ENCODE measurements at places on chromosomes 1 and 21.

DNA sequence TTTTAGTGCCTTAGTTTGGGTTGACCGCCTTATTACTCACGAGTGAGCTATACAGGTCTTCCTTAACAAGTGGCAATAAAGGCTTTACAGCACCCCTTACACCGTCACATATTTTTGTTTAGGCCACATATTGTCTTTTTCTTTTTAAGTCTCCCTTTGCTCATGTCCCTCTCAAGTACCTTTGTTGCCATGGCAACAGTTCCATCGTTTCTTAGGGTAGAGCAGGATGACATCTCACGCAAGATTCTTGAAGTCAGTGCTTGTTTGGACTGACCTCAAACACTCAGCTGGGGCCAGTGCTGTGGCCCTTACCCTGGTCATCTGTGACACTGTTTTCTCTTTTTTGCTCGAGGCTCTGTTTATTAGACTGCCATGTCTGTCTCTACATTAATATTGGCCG, 69.8 kb downstream of the PBX1 start:
- no peak for DNase-seq

DNA sequence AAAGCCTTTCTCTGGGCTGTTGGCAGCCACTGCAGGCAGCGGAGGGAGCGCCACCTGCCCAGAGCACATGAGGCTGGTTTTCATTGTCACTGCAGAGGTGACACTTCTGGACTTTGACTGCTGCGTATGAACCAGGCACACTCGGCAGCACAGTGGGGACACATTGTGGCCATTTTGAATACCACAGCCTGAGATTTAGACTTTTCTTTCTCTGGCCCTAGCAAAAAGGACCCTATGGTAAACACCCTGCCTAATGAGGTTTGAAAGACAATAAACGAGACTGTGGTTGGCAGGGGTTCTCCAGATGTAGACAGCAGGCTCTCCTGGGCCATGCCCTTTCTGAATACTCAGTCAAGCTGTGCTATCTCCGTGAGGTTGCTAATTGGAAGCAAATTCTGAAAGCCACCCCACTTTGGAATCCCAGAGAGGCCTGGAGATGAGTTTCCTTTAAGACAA, 12.0 kb upstream of the KCNE2 start:
- peak; percentile 13 for DNase-seq

GRCh38 chr1:11187000-11187399, 2.2 kb upstream of the ANGPTL7 start:
- no peak for DNase-seq

GRCh38 chr1:206445911-206446356, 24.3 kb upstream of the IKBKE start:
- DNase-seq, result no peak

- no peak for DNase-seq
Observed at GRCh38 chr21:32392299-32392879, 423 bp downstream of the URB1 start.

DNA sequence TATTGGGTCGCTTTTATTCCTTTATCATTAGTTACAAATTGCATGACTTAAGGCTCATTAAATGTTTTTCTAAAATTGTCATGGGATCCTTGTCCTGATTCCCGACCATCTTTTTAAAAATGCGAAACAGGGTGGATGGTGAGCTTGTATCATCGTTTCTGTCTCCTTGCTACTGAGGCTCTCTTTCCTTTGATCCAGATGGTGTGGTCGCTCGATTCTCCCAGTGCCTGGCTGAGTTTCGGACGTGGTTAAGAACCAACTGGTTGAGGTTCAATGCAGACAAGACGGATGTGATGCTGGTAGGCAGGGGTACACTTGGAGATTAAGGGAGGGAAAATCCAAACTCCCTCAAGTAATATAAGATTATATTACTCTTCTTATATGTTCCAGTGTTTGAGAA, 1.2 kb downstream of the MIER1 start:
- no peak for DNase-seq

- DNase-seq, result no peak
Observed at GRCh38 chr1:12285496-12286143, 55.8 kb downstream of the VPS13D start.

DNA sequence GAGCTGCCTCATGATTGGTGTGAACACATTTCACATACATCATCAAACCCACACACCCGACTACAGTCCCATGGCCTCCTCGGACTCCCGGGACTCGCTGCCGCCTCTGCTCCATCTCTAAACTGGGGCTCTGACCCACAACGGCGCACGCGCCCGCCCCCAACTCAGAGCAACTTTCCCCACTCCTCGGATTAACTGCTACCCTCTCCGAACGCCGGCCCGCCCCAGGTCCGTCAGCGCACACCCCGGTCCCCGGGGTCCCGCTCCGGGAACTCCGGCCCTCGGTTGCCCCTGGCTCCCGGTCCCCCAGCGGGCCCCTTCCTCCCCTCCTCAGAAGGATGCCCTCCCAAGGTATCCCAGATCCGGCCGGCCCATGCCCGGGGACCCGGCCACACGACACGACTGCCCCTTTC, 740 bp downstream of the DSTYK start:
- DNase-seq, result peak; percentile 35

GRCh38 chr1:10726355-10726754, 70.1 kb downstream of the CASZ1 start:
- no peak for DNase-seq

DNA sequence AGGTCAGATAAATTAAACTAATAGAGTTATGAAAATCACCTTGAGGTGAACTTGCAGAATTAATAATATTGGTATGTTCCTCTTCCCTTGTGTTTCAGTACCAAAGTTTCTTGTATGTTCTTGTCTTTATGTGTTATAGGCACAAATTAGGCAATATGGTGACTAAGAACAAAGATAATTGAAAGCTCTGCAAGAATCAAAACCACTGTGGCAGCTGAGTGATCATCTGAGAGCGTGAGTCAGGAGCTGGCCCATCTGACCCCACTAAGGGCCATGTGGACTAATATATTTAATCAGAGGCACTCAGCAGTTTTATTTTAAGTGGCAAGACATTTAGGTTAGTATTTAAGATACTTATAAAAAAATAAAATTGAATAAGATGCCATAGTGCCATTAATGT, 12.8 kb upstream of the CASQ2 start:
- no peak for DNase-seq

DNA sequence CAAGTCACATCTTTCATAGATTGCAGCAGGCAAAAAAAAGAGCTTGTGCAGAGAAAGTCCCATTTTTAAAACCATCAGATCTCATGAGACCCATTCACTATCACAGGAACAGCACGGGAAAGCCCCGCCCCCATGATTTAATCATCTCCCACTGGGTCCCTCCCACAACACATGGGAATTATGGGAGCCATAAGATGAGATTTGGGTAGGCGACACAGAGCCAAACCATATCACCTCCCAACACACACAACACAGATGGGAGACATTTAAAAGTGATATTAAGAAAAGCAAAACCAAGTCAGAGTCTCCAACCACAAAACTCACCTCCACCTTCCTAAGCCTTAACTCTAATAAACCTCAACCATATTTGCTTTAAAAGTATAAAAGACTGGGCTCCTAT, 61.5 kb upstream of the TIAM1 start:
- DNase-seq, result no peak

- no peak for DNase-seq
Observed at GRCh38 chr1:74812180-74812541, 79.2 kb downstream of the TYW3 start.
